ENCODE measurements at places on chromosomes 12 and 14.
A peak's percentile ranks its signal among the peaks of the same experiment; 100 is the strongest.

GRCh38 chr14:85595981-85596380, 66.0 kb downstream of the FLRT2 start:
- DNase-seq: no peak

GRCh38 chr12:66776974-66777373, 98.1 kb upstream of the GRIP1 start:
- DNase-seq: no peak

GRCh38 chr12:131046813-131047788, 93.4 kb downstream of the ADGRD1 start:
- DNase-seq: no peak

DNA sequence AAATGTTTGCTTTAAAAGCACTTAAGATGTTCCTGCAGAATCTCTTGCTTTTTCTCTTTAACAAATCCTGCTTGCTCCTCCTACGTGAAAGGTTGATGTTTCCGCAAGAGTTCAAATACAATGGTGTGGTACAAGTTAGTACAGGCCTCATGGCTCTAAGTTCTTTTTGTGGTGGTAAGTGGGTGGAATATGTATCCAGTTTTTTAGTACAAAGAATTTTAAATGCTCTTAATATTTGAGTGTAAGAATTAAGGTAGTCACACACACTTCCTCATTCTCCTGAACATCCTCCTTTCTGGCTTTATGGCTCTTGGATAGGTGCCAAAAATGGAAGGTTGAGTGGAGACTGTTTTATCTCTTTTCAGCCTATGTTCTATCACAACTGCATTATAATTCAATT, 1.8 kb downstream of the OTOGL start:
- DNase-seq: no peak

- DNase-seq: peak; percentile 19
Measured at GRCh38 chr12:104520242-104520900, 63.6 kb downstream of the CHST11 start.

DNA sequence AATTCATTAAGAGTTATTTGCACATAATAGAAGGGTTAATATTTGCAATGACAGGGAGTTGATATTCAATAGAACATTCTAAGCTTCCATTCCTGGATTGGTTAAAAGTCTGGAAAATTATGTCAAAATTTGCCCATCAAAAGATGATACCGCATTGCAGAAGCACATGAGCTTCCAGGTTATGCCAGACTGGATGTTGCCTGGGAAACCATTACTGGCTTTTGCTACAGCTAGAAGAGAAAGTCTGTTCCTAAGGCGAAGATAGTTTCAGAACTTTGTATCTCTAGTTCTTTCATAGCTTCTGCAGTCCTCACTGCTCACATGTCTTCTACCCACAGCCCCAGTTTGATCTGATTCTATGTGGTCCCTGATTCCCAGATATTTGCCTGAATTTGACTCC, 122.4 kb upstream of the AMIGO2 start:
- no peak for DNase-seq

- DNase-seq: no peak
Measured at GRCh38 chr12:51323317-51323960, 535 bp downstream of the BIN2 start.
